Activated naive CD8-positive, alpha-beta T cell treated with anti-CD3 and anti-CD28 coated beads, Interleukin-2, amount 50 U/mL, for 16 hours (primary cell): ENCODE measurements at places on chromosomes 12 and 14.

DNA sequence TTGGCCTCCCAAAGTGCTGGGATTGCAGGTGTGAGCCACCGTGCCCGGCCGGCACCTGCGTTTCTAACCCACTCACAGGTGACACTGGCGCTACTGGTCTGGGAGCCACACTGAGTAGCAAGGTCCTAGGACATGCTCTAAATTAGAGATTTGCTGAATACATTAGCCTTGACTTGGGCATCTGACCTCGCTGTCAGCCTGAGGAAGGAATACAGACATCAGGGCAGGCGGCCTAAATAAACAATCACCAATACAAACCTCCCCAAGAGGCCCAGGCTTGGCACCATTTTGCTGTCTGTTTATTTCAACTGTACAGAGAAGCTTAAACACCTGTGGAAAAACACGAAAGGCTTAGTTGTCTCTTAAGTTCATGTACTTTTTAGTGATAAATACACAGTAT is 27.5 kb downstream of the P2RX4 start:
- DNase-seq = no peak

GRCh38 chr12:89041078-89041477 is 311.2 kb downstream of the DUSP6 start:
- no peak for DNase-seq

DNA sequence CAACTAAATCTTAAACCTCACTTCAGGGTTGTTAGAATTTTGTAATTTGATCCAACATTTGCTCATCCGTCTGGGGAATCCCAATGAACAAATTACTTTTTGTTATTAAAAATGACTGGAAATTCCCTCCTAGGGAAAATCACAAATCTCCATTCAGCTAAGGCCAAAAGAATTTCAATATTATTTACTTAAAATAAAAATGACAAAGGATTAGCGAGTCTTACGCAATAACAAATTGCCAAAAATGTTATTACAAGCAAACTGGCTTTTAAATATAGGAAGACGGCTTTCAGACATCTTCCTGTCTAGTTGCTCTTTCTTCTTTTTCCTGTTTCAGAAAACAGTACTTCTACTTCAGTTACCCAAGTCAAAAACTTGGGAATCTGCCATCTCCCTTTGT is 92.4 kb upstream of the TSPAN8 start:
- no peak for DNase-seq

- no peak for DNase-seq
Measured at GRCh38 chr12:45462506-45462905, 246.6 kb downstream of the ANO6 start.

DNA sequence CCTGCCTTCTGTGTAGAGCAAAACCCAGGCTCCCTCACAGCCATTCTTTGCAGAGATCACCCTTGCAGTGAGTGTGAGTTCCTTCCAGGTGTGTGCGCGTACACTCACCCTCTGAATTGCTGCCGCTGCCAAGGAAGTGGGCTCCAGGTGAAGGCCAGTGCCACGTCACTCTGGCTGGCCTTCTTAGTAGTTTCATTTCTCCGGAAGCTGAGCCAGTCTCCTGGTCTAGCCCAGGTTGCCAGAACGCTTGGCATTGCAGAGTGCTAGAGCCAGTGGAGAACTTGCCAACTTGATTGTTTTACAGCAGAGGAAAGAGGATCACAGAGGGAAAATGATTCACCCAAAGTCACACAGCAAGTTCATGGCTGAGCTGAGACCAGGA is 11.0 kb downstream of the CBLN3 start:
- DNase-seq = no peak
